ENCODE measurements at places on chromosomes 1 and 21.

DNA sequence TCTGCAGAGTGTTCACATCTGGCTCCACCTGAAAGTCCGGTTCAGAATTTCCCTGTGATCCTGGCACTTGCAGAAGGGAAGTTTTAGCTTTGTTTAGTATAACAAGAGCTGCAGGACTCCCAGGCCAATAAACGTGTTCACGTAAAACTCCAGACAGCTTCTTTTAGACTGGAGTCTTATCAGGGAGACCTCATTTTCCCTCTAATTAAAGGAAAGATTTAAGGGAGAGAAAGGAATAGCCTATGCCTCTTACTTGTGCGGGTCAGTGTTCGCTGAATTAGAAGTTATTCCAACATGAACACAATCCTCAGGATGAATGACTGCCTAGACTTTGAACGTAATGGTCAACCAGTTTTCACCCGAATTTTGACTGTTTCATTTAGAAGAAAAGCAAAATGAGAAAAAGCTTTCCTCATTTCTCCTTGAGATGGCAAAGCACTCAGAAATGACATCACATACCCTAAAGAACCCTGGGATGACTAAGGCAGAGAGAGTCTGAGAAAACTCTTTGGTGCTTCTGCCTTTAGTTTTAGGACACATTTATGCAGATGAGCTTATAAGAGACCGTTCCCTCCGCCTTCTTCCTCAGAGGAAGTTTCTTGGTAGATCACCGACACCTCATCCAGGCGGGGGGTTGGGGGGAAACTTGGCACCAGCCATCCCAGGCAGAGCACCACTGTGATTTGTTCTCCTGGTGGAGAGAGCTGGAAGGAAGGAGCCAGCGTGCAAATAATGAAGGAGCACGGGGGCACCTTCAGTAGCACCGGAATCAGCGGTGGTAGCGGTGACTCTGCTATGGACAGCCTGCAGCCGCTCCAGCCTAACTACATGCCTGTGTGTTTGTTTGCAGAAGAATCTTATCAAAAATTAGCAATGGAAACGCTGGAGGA is 202.1 kb upstream of the SGIP1 start:
- DNase-seq: peak; percentile 25

GRCh38 chr1:150511985-150512660 is 3.4 kb upstream of the FALEC start:
- no peak for DNase-seq

DNA sequence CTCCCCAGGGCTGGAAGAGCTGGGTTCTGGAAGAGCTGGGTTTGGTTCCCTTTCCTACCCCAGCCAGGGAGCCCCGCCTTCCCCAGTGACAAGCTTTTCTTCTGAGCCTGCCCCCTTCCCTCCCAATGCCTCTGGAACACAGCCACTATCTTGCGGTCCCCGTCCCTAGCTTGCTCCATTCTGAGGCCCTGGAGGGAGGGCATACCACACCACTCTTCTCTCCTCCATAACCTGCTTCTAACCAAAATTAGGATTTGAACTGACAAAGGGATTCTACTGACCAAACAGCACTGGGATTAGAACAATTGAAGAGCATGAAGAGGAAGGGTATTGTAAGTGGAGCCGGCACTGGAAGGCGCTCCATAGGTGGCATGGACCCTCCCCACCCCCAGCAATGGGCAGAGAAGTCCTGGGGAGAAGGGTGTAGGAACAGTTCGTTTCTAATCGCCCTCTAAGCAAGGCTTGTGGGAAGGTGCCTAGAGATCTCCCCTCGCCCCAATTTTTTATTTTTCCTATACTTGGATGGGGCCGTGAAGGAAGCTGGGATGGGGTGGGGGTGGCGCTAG is 690 bp downstream of the C1orf216 start:
- DNase-seq: no peak

DNA sequence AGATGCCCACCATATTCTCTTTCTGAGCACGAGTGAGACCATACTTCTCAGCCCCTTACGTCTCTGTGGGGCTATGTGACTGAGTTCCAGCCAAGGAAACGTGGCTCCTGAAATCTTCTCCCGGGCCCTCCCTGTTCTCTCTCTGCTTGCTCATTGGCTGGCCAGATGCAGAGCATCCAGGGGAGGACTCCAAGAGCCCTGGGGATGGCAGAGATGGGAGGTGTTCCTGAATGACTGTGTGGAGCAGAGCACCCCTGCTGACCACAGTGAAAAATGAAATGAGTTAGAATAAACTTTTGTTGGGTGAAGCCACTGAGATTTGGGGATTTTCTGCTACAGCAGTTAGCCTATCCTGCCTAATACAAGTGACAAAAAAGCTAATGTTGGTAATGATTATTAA is 23.8 kb downstream of the KIAA0040 start:
- DNase-seq: no peak

GRCh38 chr1:66401244-66401643 is 132.7 kb upstream of the SGIP1 start:
- no peak for DNase-seq

- no peak for DNase-seq
Observed at GRCh38 chr1:3803905-3804626, 7.8 kb upstream of the LRRC47 start.

DNA sequence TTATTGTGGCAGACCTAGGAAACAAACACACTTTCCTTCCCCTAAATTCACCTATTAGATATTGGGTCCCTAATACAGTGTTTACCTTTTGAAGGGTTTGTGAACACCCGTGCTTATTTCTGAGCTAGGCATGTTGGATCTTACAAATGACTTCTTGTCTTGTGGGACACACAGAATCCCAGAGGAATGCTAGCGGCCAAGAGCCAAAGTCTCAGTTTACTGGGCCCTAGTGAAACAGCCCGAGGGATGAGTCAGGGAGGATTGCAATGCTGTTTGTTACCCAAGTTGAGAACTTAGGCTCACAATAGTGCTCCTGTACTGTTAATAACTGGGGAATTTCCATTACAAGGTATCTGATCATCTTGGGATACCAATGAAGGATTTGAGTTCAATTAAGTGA is 100.1 kb upstream of the AKT3 start:
- DNase-seq: no peak

GRCh38 chr21:36218691-36219090 is 62.1 kb downstream of the DOP1B start:
- DNase-seq: no peak

GRCh38 chr21:17693801-17694200 is 81.1 kb upstream of the BTG3 start:
- DNase-seq: no peak

DNA sequence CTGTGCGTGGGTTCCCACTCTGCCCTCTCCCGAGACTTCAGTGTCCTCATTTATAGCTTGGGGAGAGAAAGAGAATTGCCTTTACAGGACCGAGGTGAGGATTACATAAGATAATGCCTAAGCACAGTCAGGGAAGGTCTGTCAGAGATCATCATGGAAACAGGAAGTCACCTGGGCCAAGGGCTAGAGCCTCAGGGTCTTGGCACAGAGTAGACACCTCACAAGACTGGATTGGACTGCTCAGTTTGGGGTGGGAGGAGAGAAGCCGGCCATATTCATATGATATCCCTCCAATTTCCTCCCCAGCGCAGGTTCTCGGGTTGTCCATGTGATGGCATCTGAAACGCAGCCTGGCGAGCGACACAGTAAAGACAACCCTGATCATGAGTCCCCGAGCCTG is 3.8 kb downstream of the CNR2 start:
- DNase-seq: no peak

DNA sequence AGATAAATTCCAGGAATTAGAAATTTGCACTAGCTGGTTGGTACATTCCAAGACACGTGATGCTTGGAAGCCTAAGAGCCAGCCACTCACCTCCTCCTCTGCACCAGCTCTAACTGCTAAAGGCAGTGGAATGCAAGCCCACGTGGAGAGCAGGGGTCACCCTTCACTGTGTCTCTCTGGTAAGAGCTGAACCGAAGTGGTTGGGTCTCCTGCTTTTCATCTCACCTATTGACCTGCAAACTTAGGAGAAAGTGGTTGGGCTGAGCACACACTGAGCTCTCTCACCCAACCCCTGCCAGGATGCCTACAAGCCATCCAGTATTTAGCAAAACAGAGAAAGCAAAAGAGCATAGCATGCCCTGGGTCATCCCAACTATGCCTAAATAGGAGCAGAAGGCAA is 19.3 kb downstream of the HAO2 start:
- DNase-seq: no peak

DNA sequence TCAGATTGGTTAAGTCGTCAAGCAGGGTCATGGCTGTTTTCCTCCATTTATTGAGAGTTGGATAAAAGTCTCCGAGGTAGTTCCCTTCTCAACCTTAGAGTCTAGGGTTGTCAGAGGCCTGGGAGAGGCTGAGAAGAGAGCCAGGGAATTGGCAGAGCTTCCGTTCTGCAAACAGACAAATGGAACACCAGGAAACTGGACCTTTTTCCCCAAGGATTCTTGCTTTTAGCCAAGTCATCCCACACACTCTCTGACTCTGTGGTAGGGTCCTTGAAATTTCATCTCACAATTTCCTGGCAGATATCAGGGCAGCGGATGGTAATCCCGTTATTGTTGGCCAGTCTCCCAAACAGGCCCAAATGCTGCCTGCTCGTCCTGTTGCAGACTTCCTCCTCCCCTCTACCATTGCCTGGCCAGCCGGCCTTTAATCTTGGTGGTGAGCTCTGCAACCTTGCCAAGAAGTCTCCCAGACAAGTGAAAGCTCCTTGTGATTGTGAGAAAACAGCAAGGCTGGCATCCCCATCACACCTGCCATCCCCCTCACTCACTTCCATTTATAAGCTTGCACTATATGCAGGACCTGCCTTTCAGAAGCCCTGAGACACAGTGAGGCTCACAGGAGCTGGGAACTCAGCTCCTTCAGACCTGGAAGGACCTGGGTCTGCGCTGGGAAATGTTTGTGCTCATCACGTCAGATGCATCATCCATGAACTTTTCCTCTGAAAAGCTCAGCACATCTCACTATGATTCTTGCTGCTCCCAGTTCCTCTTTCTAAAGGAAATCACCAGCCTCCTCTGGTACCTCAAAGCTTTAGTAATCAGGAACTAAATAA is 13.7 kb upstream of the SRP9 start:
- no peak for DNase-seq

GRCh38 chr1:21674957-21675356 is 5.8 kb upstream of the RAP1GAP start:
- no peak for DNase-seq

DNA sequence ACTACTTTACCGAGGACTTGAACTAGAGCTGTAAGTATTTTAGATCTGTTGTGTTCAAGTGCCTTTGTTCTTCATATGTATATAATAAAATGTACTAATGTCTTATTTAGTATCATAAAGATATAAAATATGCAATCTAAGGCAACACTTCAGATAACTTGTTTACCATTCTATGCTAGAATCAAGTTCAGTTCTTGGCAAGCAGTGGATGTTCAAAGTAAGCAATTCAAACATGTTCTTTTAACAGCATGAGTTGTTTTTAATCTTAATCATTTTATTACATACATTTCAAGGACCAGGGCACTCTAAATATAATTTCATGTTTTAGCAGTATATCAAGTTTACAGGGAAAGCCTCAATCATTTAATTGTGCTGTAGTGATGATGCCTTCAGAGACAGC is 47.0 kb downstream of the ZC3H11B start:
- no peak for DNase-seq

- DNase-seq: no peak
Observed at GRCh38 chr1:66439031-66439740, 94.8 kb upstream of the SGIP1 start.

DNA sequence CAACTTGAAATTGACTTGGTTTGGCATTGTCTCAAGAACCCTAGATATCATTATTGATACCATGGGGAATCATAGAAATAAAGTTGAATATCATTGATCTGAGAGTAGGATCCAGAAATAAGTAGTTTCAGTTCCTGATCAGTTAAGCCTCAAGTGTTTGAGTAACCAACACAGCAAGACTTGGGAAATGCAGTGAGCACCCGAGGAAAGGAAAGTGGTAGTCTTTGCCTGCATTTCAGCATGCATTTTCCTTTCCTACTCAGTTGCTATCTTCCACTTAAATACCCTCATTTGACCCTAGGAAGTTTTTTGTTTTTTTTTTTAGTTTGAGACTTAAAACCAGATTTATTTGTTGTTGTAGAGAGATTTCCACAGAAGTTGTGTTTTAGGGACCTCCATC is 18.9 kb downstream of the CLEC20A start:
- no peak for DNase-seq

GRCh38 chr1:31400393-31400792 is 12.6 kb upstream of the SERINC2 start:
- DNase-seq: no peak

DNA sequence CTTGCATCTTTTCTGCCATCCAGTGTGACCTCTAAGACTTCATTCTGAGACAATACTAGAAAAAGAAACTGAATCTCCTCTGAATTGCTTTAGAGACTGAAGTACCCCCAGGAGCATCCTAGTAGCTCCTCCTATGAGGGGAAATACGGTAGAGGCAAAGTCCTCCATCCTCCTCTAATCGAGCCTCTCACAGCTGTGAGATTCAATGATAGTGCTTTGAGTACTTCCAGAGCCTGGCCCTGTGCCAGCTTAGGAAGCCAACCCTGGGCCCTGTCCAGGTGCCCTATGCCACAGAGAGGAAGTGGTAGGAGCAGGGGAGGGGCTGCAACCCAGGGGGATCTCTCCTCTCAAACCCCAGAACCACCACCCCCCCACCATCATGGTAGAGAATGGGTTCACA is 10.7 kb downstream of the RORC start:
- DNase-seq: no peak

GRCh38 chr1:54376430-54377039 is 29.7 kb downstream of the SSBP3 start:
- DNase-seq: no peak

Measured in stimulated activated CD4-positive, alpha-beta T cell treated with anti-CD3 and anti-CD28 coated beads, Interleukin-15, amount 100 ng/mL, for 1 hour (primary cell).